GM06990 (cell line): ENCODE measurements at places on chromosomes 12 and 14.

DNA sequence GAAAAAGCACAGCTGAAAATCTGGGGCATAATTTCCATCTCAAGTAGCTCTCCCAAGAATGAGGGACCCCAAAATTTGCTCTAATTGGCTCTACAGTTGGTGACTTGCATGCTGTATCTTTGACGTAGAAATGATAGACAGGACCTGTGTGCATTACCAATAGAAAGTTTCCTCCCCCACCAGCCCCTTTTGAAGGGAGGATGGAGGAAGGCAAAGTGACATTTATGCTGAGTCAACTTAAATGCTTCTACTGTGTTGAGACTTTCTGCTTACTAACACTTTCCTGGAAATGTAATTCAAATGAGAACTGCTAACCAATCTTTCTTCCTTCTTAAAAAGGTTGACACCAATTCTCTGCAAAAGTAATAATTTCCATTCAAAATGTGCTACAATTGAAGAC, 31.9 kb downstream of the TSPAN8 start:
- DNase-seq: no peak

DNA sequence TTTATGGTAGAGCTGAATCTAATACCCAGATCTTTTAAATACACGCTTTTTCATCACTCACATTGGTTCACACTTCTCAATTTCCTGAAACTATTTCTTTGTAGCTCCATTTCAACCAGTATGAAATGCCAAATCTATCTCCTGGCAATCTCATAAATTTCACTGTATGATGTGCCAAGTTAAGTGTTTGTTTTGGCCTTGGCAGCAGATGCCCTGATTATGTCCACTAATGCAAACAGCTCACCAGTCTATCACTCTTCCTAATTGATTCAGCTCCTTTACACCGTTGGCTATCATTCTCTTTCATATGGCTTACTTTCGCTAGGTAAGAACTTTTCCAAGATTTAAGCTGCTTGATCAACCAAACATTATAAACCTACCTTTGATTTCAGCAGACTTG, 58.6 kb downstream of the ZFC3H1 start:
- no peak for DNase-seq

DNA sequence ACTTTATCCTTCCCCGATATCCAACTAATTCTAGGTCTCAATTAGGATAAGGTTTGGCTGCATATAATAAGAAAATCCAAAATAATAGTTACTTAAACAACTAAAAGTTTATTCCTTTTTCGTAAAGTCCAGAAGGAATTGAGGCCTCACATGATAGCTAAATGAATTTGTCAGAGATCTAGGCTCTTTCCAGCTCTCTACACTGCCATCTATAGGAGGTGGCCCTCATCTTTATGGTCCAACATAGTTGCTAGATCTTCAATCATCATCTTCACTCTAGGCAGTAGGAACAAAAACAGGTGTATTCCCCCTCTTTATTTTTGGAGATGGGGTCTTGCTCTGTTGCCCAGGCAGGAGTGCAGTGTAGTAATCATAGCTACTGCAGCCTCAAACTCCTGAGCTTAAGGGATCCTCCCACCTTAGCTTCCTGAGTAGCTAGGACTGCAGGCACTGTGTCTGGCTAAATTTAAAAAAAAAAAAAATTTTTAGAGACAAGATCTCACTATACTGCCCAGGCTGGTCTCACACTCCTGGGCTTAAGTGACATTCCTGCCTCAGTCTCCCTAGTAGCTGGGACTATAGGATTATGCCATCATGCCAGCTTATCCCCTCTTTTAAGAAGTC, 46.5 kb upstream of the SAV1 start:
- DNase-seq: no peak

DNA sequence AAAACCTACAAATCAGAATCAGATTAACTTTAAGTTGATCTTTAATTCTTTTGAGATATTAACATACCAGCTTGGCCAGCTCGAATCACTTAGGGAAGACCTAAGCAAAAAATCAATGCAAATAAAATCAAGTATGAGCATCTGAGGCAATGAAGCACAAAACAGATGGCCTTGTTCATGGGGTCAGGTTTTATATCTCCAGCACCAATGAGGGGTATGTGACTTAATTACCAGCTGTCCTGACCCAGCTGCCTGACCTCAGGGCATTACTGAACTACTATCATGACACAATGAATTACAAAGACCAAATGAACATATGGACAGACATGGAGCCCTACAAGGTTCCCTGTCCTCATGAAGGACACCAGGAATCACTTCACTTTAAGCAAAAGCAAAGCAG, 70.5 kb downstream of the FGD6 start:
- DNase-seq: no peak

DNA sequence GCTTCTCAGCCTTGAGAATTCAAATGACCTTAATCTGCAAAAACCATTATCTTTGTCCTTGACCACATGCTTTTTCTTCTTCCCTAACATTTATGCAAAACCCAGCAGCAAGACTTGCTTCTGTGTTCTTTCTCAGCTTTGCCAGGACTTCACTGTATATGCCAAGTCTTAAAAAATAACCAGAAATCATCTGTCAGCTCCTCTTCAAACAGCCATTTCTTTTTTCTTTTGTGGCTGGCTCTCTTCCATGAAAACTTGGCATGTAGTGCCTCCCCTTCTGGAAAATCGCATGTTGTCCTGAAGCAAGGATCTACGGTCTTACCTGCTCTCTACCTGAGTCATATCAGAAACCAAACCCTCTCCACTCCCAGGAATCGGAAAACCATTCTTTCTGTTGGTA, 364.9 kb downstream of the RPS29 start:
- no peak for DNase-seq

GRCh38 chr12:95074766-95075165, 1.3 kb upstream of the NR2C1 start:
- DNase-seq: no peak

DNA sequence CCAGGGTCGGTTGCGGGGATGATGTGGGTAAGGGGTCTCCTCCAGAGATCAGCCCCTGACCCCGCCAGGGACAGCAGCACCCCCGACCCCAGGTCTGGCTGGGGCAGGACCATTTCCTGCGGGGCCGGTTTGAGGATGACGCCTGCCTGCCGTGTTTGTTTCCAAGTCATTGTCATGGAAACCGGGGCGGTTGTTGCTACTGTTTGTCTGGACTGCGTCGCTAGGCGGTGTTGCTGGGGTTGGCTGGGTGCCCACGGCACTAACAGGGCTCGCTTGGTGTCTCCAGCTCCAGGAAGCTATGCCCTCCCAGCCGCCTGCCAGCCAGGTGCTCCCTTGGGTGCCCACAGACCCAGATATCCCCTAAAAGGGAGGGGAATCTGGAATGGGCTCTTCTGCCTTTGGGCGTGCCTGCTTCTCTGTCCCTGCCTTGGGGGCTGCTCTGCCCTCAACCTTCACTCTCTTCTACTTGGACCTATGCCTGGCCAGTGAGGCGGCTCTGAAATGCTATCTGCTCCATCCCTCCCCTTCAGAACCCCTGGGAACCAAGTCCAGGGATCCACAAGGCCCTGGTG, 4.7 kb upstream of the CRIP1 start:
- DNase-seq: peak; percentile 82

DNA sequence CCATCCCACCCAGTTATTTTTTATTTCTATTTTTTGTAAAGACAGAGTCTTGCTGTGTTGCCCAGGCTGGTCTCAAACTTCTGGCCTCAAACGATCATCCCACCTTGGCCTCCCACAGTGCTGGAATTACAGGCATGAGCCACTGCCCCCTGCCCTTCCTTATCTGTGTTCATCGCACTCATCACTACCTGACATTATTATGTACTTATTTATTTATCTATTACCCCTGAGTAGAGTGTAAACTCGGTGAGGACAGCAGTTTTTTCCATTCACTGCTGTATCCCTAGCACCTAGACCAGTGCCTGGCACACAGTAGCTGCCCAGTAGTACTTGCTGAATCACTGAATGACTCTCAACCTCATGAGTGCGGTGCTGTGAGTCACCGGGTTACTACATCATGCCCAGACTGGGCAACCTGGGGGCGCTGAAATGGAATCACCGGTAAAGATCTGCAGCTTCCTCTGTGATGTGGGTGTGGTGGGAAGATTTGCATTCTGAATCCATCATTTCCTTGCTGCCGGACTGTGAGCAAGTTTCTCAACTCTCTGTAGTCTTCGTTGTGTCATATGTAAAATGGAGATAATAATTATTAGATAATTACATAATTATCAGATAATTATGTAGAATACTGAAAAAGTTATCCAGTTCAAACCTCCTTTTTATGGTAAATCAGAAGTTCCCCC, 81.9 kb upstream of the USP44 start:
- DNase-seq: no peak

GRCh38 chr14:89485264-89485663, 68.2 kb upstream of the FOXN3 start:
- DNase-seq: no peak

- DNase-seq: no peak
Measured at GRCh38 chr12:75048767-75049166, 160.9 kb downstream of the KCNC2 start.

- DNase-seq: peak; percentile 40
Measured at GRCh38 chr12:127280393-127281275, 986.3 kb upstream of the TMEM132C start.

DNA sequence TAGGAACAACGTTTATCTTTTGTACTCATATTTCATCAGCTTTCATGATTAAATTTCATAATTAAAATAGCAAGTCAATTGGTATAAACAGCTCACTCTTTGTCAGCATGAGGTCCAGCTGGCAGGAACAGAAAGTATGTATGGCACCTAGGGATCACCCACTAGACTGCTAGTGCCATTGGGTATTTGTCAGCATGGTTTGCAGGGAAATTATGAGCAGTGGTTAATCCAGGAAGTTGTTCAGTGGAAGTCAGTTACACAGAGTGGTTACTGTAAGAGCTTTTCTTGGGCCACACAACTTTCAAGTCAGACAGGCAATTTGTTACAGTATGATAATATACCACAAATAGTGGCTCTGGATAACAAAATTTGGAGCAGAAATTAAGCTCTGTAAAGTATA, 340.3 kb upstream of the RGS6 start:
- no peak for DNase-seq

GRCh38 chr12:17215759-17216570, 610.0 kb upstream of the LMO3 start:
- DNase-seq: no peak

- no peak for DNase-seq
Measured at GRCh38 chr12:58288190-58288589, 346.8 kb downstream of the ATP23 start.

DNA sequence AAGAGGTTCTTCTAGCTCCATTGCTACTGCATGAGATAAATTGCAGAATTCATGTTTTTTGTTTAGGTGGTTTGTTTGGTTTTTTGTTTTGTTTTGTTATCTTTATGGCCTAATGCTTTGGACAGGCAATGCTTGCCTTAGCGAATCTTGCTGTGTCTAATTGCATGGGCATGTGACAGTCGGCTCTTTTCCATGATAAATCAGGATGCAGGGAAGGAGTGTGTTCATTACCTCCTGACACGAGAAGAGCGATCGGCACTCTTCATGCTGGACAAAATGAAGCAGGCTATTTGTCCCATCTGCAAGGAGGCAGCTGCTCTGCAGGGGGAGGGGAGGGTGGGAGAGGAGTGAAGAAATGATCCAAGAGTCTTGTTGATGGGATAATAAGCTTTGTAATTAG, 6.5 kb downstream of the CCDC60 start:
- DNase-seq: no peak

DNA sequence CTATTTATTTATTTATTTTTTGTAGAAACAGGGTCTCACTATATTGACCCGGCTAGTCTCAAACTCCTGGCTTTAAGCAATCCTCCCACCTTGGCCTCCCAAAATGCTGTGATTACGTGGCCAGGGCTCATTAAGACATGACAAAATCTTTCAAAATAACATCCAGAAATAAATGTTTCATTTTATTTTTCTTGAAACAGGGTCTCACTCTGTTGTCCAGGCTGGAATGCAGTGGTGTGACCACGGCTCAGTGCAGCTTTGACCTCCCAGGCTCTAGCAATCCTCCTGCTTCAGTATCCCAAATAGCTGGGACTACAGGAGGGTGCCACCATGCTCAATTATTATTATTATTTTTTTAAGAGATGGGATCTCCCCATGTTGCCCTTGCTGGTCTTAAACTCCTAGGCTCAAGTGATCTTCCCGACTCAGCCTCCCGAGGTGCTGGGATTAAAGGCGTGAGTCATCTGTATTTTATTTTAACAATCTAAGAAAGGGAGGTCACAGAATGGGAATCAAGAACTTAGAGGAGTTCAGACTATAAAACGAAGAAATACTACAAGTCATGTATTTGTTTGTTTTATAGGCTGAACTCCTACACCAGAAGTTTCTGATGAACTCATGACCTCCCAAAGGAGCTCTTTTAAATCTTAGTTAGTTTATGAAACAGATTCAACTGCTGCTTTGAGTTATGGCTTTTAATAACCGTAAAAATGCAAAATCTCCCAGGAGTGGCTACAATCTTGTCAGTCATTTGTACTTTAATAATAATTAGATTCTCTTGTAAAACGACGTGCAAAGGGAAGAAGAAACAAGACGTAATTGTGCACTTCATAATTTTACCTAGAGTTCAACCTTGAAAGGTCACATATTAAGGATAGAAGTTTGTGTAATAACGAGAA, 2.1 kb upstream of the TMEM263 start:
- no peak for DNase-seq

DNA sequence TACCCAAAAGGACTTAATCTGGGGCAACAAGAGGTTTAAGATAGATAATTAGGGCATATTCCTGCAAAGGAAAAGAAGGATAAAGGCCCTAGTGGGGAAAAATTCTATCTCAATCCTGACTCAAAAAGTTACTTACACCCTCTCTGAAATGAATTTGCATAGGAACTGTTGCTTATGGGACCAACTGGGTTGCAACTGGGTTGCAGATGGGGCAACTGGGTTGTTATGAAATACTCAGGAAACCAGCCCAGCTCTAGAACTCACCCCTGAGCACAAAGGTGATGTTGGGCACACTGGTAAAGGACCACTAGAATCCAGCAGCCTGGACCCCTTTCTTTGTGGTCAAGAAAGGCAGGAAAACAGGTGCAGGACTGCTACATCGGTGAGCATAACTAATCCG, 17.2 kb upstream of the RILPL1 start:
- DNase-seq: no peak

DNA sequence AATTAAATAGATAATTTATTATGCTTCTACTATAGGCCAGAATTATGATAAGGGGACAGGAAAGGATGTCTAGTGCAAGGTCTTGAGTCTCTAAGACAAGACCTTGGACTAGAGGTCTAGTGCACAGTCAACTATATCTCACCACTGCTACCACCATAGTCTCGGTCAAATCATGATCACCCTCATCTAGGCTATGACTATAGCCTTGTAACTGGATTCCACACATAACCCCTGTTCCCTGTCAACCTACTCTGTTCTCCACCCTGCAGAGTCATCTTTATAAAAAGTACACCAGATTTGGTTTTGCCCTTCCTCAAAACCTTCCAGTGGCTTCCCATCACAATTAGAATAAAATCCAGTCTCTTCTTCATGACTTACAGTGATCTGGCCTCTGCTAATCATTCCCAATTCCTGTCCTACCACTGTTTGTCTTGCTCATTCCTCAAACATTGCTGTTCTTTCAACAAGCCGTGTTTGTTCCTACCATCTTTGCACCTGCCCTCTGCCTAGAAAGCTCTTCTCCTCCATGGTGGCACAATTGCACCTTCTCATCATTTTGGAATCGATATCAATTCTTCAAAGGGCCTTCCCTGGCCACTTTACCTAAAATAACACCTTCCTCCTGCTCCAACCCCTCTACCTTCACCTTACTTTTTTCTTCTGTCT, 169.4 kb downstream of the FOXN3 start:
- DNase-seq: no peak

GRCh38 chr12:78928200-78929074, 63.9 kb downstream of the SYT1 start:
- DNase-seq: no peak
